Neural progenitor cell (in vitro differentiated cells): ENCODE measurements at places on chromosomes 11 and 22. TPM values are rescaled to one million over a fixed set of nuclear protein-coding genes. Genes with fewer than 3 reads are reported as not detected.

MIAT gene
- total RNA-seq: 262 and 277 TPM in 2 replicates

DNA sequence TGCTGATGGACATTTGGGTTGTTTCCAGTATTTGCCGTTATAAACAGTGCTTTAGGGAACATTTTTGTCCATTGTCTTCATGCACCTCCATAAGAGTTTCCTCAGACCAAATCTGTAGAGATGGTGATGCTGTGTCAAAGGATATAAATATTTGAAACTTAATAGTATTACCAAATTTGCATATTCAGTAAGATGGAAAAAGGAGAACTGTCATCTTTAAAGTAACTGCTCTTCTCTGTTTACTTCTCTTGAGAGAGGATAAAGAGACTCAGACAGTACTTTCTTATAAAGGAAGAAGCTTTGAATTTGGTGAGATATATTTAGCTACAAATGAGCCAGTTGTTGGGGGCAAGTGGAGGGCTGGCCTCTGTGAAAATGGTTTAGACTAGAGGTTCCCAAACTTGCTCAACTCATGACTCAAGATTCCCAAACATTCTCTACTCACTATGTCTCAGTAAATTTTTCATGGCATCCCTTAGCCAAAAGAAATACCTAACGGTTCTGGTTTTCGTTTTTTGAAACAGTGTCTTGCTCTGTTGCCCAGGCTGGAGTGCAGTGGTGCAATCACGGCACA is 26.2 kb downstream of the SHISA8 start:
- no peak for DNase-seq

DNA sequence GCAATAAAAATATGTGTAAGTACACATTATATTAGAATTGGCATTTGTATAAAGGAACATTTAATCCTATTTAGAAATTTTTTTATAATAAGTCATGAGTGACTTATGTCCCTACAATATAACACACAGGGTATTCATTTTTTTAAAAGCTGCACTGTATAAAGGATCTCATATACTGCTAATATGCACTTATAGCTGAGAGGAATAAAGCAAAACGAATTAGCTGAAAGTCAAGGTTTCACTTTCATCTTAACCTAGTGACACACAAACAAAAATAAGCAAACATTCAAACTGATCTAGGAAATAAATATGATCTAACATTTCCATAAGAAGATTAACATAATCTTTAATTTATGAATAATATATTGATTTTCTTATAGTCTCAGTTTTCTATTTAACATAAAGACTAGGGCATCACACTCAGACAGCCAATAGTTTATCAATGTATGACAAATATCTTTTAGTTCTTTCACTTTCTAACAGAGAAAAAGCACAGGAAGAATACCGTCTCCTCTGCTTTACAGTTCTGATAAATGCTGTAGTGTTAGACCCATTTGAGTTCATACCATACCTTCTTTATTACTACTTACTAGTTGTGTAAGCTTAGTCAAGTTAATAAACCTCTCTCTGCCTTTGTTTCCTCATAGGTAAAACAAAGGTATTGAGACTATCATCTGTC is 42.9 kb downstream of the DCDC1 start:
- no peak for DNase-seq

DNA sequence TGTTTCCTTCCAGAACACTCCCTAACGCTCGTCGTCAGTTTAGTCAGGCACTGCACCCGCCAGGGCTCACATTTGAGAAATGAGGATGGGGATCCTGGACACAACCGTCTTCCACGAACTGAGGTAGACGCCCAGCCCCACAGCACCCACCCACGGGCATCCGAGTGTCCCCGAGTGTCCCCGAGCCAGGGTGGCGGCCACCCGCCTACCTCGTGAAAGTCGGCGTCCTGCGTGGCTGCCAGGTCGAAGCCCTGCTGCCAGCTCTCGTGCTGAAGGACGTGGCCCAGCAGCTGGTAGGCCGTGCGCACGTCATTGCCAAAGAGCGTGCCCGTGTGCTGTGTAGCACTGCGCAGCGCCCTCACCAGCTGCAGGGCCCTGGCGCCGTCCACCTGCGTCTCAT is 53.6 kb downstream of the TRMU start:
- DNase-seq: no peak
